Caudate nucleus (tissue), 63 donors: ENCODE measurements at places on chromosomes 7 and 10.

DNA sequence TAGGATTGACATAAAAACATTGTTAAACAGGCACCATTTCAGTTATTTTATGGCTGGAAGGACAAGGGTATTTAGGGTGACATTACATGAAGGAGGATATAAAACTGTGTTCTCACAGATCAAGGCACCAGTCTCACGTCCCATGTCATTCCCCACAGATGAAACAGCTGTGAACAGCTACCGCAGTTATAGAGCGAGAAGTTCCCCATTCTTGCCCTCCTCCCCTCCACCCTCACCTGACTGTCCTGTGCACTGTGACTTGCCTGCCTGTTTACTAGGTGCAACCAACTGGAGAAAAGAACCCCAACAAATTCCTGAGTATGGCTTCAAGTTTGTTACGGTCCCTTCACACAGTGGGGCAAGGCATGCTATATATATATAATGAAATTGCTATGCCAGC, 141.6 kb downstream of the SND1 start:
- DNase-seq, result no peak

DNA sequence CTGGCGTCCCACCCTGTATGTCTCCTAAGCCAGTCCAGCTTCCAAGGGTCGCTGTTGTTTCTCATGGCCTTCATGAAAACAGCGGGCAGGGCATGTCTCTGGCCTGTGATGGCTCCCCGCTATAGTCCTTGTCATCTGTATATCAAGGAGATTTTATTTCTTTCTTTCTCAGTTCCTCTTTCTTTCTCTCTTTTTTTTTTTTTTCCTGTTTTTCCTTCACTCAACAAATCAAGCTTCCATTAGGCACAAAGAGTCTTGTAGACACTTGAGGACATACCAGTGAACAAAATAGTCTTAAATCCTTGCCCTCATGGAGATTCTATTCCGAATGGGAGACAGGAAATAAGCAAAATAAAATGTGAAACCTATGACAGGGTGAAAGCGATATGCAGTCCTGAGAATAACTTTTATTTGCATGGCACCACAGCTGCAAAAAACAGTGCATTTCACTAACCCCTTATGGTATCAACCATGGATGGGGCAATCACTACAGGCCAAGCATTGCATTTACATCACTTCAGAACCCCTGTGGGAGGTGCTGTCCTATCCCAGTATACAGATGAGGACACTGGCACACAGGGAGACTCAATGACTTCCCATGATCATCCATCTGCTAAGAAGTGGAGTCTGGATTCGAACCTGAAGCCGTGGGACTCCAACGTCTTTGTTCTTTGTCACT, 50.7 kb downstream of the SYPL1 start:
- DNase-seq, result no peak

DNA sequence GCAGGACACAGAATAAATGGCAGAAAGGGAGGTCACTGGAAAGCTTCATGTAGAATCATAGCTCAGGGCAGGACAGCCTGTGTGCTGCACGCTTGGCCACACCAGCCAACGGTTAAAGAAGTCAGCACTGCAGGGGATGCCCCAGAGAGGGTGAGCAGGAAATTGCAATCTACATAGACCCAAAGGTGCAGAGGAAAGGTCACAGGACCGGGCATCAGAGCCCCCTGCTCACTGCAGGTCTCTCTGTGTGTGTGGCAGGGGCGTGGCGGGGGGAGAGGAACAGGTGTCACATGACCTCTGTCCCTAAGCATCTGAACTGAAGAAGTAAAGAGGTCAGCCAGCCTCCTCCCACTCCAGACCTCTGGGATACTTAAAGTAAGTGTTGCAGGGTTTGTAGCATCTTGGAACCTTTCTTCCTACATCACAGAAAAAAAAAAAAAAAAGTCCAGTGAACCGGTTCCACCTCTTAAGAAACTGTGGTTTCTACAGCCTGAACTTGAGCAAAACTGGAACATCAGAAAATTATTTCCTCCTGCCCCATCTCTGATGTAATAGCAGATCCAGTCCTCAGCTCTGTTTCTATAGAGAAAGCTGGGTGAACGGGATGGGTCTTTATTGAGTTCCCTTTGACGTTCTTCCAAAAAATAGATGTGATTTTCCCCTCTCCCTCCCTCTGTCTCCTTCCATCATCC, 64.3 kb downstream of the RGS10 start:
- DNase-seq, result no peak

GRCh38 chr7:99625961-99626360, 9.2 kb downstream of the ZSCAN25 start:
- DNase-seq, result no peak

DNA sequence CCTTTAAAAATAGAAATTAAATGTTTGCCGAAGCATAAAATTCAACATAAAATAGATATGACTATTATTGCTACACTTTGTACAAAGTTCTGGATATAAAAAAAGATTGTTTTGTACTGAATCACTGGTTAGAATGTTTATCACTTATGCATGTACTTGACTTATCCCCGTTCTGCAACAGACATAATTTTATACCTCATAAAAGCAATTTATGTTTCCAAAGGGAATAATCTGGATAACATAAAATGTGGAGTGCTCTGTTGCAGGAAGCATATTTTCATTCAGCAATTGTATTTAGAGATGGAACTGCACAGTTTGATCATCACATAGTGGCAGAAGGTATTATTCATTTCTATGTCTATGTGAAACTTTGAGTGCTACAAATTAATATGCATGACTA, 21.5 kb downstream of the SKAP2 start:
- no peak for DNase-seq

- no peak for DNase-seq
These were observed 240.7 kb downstream of the TCERG1L start for GRCh38 chr10:131070856-131071255.

DNA sequence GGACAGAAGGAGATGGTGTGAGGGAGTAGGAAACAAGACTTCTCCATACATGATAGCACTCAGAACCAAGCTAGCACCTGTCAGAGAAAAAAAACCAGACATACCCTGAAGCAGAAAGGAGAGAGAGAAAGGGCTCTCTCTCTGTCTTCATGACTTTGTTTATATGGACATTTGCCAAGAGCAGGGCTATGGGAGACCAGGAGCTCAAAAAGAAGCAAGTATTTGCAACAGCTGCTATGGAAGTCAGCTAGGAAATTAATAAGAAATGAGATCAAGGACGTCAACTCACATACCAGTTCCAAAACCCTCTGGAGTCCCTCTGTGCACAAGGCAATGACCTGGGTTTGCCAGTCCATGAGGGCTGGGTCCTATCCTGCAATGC, 111.6 kb downstream of the SGMS1 start:
- no peak for DNase-seq

DNA sequence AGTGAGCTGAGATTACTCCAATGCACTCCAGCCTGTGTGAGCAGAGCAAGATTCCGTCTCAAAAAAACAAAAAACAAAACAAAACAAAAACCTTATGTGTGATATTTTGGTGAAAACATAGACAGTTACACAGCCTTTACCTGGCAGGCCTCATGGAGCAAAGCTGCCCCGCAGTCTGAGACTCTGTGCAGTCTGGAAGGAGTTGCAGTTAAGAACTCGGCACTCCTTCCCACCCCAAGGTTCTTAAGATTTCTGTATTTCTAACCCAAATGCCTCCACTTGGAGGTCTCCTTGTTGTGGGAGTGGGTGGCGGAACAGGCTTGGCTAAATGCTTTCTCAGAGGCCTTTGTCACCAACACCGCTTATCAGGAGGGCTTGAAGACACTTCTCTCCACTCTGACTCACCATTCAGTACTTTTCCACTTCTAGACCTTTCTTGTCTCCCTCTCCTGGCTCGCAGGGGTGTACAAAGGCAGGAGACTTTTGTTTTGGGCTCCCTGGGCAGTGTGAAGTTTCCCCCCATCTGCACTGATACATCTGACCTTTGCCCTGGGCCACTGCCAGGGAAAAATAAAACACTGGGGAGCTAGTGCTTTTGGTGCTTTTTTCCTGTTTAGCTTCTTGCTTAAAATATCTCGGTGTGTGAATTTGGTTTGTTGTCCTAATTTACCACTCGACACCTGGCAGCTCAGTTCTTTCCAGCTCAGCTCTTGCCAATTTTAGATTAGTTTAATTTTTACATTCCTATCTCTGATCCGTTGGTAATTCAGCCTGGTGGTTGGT, 51.3 kb upstream of the MAGI2 start:
- no peak for DNase-seq

DNA sequence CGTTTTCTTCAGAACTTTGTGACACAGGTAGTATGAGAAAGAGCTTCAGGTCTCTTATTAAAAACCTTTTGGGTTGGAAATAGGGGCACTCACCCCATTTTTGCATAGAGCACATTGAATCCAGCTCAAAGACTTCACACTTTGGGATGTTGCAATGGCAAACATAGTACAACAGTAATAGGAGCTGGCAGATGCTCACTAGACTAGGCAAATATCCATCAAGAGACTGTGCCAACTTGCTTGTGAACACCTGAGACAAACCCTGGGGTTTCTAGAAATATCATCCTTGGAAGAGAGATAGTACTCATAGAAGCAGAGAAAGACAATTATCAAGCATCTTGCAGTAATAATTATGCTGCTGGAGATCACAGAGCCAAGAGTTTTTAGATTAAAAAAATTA, 280.0 kb downstream of the CACNA2D1 start:
- DNase-seq, result no peak

GRCh38 chr7:80411621-80412020, 100.2 kb downstream of the GNAT3 start:
- no peak for DNase-seq

- DNase-seq, result no peak
These were observed 29.6 kb downstream of the FZD1 start for GRCh38 chr7:91293840-91294239.

- no peak for DNase-seq
These were observed 103.8 kb upstream of the AKR1E2 start for GRCh38 chr10:4721999-4722753.

DNA sequence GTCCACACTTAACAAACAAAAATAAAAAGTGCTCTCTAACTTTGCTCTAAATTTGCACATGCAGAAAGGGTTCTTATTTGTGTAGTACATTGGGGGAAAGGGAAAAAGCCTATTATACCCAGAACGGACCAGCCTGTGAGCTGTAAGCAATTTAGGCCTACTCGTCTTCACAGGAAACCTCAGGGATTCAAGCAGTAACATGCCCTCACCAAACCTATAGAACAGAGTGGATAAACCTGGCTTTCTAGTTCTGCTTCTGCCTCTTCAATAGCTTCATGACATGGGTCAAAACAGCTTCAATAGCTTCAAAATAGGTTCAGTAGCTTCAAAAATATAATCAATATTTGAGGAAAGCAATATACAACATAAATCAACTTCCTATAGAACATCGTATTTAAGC, 163.7 kb downstream of the ARL4A start:
- no peak for DNase-seq

DNA sequence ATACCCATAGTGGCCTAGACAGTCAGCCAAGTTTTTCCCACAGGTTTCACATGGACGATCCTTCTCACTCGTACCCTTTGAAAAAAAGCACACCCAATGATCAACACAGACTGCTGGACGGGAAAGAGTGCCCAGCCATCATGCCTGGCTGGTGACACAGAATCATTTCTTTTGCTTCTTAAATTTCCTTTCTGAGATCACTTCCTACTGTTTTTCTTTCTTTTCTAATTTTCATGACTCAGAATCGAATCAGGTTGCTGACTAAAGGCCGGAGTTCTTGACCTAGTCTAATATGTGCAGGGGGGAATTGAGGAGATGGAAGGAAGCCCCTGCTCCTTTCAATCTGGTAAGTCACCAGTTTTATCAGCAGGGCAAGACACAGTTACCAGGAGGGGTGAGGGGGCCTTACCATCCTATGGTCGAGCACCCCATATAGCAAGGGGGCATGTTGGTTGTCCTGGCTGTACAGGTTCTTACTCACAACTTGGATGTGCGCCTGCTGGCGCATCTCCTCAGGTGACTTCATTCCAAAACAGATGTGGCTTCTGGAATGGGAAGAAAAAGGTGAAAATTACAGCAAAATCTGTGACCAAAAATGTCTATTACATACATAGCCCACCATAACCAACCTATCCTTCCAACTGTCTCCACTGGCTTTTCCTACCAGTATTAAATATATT, 3.5 kb downstream of the POLR3A start:
- no peak for DNase-seq

- DNase-seq, result no peak
These were observed 89.2 kb upstream of the BMPER start for GRCh38 chr7:33816106-33816505.

- no peak for DNase-seq
These were observed 162.2 kb downstream of the SH3PXD2A start for GRCh38 chr10:103692952-103693811.

DNA sequence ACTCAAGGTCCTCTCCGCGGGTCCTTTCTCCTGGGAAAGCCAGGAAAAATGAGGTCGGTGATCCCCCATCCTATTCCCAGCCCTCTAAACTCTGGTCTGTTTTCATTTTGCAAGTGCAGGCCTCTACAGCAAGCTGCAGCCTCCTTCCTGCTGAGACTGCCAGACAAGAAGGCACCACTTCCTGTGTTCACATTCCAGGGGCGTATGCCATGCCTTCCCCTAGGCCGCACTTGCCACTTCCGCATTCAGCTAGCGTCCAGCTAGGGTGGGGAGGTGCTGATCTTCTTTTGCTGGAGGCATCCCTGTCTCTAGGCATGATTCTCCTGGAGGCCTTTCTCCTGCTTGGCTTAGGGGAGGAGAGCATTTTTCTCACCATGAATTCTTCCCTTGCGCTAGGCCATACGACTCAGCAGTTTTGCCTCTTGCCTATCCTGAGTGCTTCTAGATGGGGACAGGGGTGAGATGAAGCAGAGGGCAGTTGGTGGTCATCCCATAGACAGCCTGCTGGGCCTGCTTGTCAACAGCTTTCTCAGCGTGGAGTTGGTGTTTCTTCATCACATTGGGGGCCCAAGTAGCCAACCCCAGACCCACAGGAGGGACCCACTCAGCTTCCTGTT, 328.9 kb downstream of the RPS24 start:
- no peak for DNase-seq

DNA sequence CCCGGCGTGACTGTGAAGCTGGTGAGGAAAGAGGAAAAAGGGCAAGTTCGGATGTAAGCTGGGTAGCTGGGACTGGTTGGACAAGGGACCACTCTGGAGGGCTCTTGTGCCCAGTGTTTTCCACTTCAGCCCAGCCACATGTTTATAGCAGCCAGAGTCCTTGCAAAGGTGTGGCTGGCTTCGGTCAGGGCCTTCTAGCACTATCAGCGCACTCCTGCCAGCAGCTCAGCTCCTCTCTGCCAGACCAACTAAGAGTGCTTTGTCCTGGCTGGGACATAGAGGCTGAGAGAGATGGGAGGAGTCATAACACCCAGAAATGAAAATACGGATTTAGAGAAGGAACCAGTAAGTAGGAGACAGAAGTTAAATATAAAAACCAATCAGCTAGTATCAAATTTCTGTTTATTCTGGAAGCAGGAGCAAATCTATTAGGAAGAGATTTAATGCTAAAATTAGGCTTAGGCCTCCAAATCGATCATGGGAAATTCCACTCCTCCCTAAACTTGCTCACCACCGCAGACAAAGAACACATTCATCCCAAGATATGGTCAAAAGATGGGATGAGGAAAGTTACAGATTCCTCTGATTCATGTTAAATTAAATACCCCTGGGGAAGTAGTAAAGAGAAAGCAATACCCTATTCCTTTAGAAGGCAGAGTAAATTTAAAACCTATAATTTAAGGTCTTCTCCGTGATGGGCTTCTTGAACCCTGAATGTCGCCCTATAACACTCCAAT, 135.0 kb downstream of the RALA start:
- DNase-seq, result no peak

GRCh38 chr10:74859546-74859945, 33.1 kb downstream of the KAT6B start:
- no peak for DNase-seq

- DNase-seq, result no peak
These were observed 36.6 kb downstream of the PIK3AP1 start for GRCh38 chr10:96683710-96684109.

- no peak for DNase-seq
These were observed 402.0 kb upstream of the ZWINT start for GRCh38 chr10:56763090-56763489.
